ENCODE measurements at places on chromosomes 2 and 18. TPM values are rescaled to one million over a fixed set of nuclear protein-coding genes. Genes with fewer than 3 reads are reported as not detected.

OTX1 gene
- not detected for total RNA-seq

IRS1 gene
- 1.9 TPM for total RNA-seq

HEATR5B gene
- 23.4 TPM for total RNA-seq

CHRNG gene
- total RNA-seq: not detected

GNLY gene
- total RNA-seq: 18.1 TPM

All from T-helper 2 cell treated with Interferon-gamma antibody and Interleukin-4, amounts not matched to agents 100 ng/mL and 5 ng/mL, for 36 hours (primary cell).